ENCODE measurements at places on chromosomes 7 and 10.

DNA sequence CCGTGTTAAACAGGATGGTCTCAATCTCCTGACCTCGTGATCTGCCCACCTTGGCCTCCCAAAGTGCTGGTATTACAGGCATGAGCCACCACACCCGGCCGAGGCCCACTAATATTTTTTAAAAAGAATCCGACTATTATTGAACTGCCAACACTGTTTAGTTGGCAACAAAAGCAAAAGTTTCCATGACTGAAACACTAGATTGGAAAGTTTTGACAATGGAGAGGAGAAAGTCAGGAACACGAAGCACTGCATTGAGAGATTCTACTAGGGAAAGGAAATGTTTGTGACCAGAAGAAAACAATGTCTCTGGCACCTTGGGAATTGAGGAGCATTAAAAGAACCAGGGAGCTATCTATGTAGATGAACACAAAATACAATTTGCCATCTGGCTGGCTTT lies 13.7 kb upstream of the PPP1R9A start:
- DNase-seq: no peak

DNA sequence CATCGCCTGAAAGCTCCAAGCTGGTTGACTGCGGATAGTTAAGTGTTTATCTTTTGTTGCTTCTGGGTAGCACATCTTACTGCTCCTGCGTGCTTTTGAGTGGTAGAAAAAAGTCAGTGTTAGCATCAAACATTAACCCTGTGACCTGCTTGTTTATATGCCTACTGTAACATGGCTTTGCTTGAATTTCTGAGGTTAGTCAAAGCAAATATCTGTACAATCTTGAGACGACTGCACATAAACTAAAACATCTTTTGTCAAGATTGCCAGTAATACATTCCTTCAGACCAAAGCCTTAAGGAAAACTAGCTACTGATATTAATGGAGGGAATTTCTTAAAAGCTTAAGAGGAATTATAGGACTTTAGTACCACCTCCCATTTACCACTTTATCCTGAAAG lies 163.7 kb downstream of the BAMBI start:
- no peak for DNase-seq

GRCh38 chr7:157930926-157931466 lies 594.2 kb downstream of the DNAJB6 start:
- DNase-seq: no peak

DNA sequence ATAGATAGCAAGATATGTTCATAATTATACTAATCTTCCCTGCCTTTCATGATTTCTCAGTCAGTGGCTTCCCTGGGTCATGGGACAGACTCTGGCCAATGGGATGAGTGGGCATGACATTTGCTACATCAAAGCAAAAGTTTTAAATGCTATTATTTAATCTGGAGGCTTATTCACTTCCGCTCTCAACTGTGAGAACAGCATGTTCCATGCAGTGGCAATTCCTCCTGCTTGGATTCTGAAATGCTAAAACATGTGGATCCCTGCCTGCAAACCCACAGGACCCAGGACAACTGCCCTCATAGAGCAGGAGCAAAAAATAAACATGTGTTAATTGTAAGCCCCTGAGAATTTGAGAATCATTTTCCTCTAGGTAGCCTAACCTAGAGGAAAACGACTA lies 1412.4 kb upstream of the CELF2 start:
- no peak for DNase-seq

GRCh38 chr7:150965273-150965830 lies 12.8 kb downstream of the KCNH2 start:
- no peak for DNase-seq

- DNase-seq: no peak
Measured at GRCh38 chr10:76453997-76454396, 1022.6 kb downstream of the LRMDA start.

GRCh38 chr7:114422507-114423501 lies 8.2 kb downstream of the FOXP2 start:
- DNase-seq: no peak

DNA sequence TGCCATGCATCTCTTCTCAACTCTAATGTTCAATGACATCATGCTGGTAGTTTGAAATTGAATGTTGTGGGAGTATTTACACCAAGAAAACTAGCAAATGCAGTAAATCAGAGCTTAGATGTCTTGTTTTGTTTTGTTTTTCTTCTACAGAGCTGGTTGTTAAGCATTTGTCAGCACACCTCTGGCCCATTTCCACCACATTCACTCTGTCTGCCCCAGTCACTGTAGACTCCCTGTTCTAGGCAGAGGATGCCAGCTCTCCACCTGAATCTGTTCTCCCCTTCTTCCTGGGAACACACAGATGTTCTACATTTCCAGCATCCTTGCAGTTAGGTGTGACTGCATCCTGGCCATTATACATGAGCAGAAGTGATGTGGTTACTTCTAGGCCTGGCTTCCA lies 4.1 kb upstream of the ARHGAP22 start:
- DNase-seq: peak; percentile 6

GRCh38 chr10:132802048-132802447 lies 16.1 kb upstream of the NKX6-2 start:
- DNase-seq: no peak

All from mucosa of gallbladder (tissue), 1 donor.